ENCODE measurements at places on chromosomes 5 and 9.

- DNase-seq = no peak
These were observed 4.8 kb downstream of the CHD1 start for GRCh38 chr5:98923966-98924365.

- no peak for DNase-seq
These were observed 2.8 kb downstream of the HSPA5 start for GRCh38 chr9:125238127-125238914.

DNA sequence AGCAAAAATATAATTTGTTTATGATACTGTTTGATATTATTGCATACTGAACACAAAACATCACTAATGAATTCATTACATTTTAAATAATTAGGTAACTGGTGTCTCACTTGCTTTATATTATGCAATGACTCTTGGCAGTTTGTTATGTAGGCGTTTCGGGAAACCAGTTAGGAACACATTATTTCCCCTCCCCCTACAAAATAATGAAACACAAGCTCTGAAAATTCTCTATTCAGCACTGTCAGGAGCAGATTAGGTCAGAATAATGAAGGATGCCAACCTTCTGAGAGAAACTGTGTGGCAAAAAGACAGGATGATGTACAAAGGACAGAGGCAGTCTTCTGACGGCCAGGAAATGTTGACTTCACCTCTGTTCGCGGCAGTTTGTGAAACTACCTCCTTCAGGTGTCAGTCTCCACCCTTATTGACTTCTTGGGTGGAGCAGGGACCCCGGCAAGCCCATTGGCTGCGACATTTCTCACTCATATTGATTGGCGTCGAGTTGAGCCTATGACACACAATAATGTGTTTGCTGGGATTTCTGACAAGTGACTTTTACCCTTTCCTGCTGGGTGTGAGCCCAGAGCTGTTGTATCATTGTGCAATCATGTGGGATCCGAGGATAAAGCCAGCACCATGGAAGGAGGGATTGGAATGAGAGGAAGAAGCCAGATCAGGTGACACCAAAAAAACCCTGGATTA lies 33.9 kb downstream of the SH3PXD2B start:
- DNase-seq = no peak

DNA sequence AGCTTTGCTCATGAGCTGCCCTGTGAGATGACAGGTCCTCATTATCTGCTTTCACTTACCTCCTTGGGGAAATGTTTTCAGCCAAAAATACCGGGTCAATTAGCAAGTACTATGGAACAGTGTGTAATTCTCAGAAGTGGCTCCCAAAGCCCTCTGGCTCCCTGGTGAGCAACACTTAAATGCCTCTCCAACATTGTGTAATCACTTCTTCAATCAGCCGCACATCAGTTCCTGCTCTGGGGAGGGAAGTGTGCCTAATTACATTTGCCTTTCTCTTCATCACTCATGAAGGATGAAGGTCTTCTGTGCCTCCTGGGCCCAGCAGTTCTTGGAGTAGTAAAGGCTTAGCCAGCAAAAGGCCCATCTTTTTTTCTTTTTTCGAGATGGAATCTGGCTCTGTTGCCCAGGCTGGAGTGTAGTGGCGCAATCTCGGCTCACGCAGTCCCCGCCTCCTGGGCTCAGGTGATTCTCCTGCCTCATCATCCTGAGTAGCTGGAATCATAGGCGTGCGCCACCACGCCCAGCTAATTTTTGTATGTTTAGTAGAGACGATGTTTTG lies 23.1 kb downstream of the NIM1K start:
- DNase-seq = no peak

DNA sequence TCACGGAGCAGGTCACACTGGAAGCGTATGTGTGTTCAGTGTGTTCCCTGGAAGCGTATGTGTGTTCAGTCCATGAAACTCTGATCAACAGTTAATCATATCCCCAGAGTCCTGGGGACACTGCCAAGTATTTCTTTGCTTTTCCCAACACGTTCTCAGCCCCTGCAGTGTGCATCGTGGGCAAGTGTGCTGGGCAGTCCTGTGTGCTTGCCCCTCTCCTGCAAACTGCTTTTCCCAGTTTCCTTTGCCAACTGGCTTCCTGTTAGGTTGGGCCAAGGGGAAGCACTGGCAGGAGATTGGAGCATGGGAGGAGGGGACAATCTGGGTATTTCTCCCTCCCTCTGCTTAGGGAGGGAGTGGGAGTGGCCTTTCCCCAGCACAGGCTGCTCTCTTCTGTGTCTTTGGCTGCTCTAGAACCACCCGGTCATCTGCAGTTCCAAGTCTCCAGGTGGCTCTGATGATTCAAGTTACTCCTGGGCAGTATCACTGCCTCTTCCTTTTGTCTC lies 36.8 kb upstream of the NEK6 start:
- DNase-seq = no peak

- DNase-seq = no peak
These were observed 491 bp downstream of the OR1N1 start for GRCh38 chr9:122526602-122527001.

- no peak for DNase-seq
These were observed 169.2 kb upstream of the CTNND2 start for GRCh38 chr5:12073426-12073825.

- no peak for DNase-seq
These were observed 20.7 kb downstream of the PTPN3 start for GRCh38 chr9:109477258-109478050.

GRCh38 chr5:167255926-167256325 lies 1035.5 kb upstream of the WWC1 start:
- DNase-seq = no peak

- no peak for DNase-seq
These were observed 235.9 kb downstream of the FER start for GRCh38 chr5:108983461-108984092.

DNA sequence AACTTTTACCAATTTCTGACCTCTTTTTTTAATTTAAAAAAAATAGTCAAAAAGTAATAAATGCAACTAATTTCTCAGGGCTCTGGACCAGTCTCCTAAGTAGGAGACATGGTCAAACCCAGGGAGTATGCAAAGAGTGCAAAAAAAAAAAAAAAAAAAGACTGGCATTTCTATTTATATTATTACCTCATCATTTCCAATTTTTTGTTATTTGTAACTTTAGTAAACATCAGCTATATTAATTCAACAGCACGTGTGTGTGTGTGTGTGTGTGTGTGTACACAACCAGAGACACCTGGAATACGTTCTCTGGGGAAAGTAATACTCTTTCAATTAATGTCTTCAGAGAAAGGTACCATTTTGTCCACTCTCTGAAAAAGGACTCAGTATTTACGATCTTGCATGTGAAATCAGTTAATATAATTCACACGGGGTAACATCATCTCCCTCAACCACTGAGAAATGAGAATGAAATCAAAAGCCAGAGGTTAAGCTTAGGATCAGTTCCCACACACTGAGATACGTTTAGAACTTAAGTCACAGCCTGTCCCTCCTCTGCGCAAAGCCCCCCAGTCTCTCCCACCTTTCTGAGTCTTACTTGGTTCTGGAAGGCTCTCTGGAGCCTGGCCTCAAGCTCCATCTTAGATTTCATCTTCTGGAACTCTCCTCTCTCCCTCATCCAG lies 21.9 kb downstream of the ZNF608 start:
- DNase-seq = no peak

DNA sequence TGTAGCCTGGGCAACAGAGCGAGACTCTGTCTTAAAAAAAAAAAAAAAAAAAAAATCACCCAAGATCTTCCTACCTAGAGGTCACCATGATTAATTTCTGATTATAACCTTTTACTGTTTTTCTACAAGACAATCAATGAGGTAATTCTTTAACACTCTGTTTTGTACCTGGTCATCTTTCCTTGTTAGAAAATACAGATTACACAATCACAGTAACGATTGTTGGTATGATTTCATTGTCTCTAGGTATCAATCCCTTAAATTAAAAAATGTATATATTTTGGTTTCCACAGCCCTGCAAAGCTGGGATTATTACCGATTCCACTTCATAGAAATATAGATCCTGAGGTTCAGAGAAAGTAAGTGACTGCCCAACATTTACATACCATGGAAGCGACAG lies 8.3 kb upstream of the ATG10 start:
- DNase-seq = no peak

GRCh38 chr9:2155966-2156365 lies 140.8 kb downstream of the SMARCA2 start:
- DNase-seq = no peak

DNA sequence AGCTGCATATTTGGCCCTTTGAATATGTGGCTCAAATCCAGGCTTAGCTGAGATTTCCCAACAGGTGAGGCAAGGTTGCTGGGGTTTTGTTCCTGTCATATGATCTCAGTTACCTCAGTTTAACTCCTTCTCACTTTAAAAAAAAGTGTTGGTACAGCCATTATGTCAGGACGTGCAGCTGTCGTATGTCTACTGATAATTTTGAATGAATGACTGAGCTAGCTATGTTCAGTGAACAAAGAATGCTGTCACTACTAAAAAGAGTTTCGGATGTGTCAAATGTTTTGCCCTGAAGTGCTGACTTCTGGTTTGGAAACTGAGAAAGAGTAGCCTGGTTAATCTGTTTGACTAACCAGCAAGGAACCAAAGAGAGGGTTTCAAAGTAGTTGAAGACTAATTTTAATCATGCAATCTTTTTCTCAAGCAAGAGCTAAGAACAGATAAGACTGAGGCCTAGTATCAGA lies 106.3 kb upstream of the NR3C1 start:
- DNase-seq = no peak

DNA sequence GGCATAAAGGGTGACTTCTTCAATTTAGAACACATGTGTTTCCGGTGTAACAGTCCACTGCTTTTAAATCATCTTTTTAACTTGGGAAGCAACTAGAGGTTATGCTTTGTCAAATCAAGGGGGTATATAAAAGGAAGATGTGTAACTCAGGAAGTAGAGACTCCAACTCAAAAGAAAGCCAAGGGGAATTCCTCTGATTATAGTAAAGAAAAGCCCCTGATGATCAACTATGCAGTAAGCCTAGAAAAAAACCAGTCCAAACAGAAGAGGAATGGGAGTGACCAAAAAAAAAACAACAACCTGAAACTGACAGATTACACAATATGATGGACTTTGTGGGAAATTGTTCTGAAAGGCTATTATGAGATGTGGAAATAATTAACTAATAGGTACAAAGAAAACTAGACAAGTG lies 90.3 kb downstream of the AK8 start:
- DNase-seq = no peak

DNA sequence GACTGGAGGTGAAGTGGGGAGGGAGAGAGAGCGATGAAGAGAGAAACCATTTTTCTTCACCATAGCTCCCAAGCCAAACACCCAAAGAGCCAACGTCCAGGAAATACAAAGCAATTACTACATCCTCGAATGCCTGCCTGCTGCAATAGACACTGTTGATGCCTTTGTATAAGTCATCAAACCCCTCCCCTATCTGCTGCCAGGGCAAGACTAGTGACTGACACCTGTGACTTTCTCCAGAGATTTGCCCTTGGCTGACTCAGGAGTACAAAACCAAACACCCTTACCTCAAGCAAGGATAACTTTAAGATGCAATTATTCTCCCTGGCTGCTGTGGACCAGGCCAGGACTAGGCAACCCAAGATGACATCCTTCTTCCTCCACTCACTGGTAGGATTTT lies 81.8 kb upstream of the RASA1 start:
- DNase-seq = no peak

DNA sequence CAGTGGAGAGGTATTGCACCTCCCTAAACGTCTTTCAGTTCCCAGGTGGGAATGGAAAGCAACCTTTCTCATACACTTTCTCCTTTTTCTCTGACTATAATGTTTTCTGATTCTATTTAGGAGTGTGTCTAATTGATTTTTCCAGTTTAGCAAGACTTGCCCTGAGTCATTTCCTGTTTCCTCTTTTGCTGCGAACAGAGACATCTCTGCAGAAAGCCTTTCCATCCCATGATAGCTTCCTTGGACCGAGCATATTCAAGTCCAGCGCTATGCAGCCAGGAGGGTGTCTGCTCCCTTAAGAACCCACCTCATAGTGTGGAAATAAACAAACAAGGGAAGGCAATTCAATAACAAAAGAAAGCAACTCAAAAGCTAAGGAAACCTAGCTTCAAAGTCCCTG lies 60.0 kb upstream of the CDH6 start:
- no peak for DNase-seq

GRCh38 chr5:66306105-66306843 lies 162.2 kb downstream of the SREK1 start:
- DNase-seq = no peak

GRCh38 chr5:107808671-107809137 lies 138.0 kb upstream of the EFNA5 start:
- DNase-seq = no peak

GRCh38 chr9:107810461-107810961 lies 320.9 kb upstream of the KLF4 start:
- no peak for DNase-seq

- no peak for DNase-seq
These were observed 169.3 kb downstream of the OLFM1 start for GRCh38 chr9:135256581-135257354.

DNA sequence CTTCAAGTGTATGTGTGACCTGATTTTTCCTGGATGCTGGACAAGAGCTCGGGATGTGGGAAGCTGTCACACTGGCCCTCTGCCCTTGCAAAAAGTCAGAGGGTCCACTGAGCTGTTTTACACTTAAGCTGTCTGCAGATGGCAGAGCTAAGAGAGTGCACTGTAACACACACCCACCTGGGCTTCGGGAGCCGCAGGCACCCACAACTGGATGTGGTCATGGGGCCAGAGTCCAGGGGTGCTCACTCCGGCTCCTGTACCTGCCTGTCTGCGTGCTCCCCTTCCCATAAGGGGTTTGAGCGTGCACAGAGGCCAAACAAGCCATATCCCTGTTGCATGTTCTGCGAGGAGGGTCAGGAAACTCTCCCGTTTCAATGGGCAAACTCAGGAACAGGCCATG lies 82.5 kb downstream of the LRRC70 start:
- no peak for DNase-seq

- DNase-seq = no peak
These were observed 47.1 kb upstream of the PCA3 start for GRCh38 chr9:76717176-76717575.

DNA sequence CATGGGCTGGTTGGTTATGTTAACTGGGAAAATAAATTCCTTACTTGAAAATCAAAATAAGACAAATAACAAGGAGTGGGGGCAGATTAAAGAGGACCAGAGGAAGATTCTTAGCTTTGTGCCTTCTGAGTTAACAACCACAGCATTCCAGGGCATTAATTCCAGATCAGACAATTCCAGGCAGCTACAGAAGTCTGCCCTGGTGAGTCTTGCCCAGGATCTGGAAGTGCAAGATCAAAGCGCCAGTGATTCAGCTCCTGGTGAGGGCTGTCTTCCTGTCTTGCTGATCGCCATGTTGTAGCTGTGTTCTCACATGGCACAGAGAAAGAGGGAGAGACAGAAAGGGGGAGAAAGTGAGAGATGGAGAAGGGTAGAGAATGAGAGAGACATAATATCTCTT lies 65.6 kb downstream of the ANXA2R start:
- DNase-seq = no peak

All from cortex of kidney (tissue), 1 donor.